ENCODE measurements at places on chromosomes 5 and 9.

GRCh38 chr5:120225524-120225923, 238.6 kb upstream of the PRR16 start:
- DNase-seq, result no peak

GRCh38 chr5:139462586-139463276, at the start of gene ECSCR:
Gene ECSCR, minus strand, starts transcription at chr5:139462743. Its CDS starts 73 bp downstream, at chr5:139462670.
- no peak for DNase-seq

- DNase-seq, result no peak
Measured at GRCh38 chr5:109971968-109972367, 282.2 kb downstream of the MAN2A1 start.

GRCh38 chr5:156361436-156362109, 34.6 kb downstream of the SGCD start:
- no peak for DNase-seq

- no peak for DNase-seq
Measured at GRCh38 chr9:81777482-81777881, 88.1 kb upstream of the TLE1 start.

GRCh38 chr5:74179701-74180100, 460.8 kb downstream of the ENC1 start:
- no peak for DNase-seq

GRCh38 chr5:4191703-4192102, 596.1 kb downstream of the IRX1 start:
- no peak for DNase-seq

DNA sequence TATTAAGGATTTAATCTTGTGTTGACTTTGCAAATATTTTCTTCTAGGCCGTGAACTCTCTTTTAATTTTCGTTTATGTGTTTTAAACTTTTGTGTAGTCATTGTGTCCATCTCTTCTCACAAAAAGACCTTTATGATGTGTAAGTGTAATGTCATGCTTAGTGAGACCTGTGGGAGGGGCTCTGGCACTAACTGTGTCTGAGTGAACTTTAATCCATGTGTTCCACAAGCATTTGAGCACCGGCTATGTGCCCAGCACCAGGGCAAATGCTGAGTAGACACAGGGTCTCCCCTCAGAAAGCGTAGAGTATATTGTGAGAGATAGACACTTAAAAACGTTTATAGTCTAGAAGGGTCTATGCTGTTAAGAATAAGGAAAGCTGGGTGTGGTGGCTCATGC, 272.6 kb upstream of the TUT7 start:
- no peak for DNase-seq

- DNase-seq, result no peak
Measured at GRCh38 chr5:111144352-111144930, 52.3 kb downstream of the WDR36 start.

- no peak for DNase-seq
Measured at GRCh38 chr5:82863266-82863665, 213.9 kb downstream of the TMEM167A start.

DNA sequence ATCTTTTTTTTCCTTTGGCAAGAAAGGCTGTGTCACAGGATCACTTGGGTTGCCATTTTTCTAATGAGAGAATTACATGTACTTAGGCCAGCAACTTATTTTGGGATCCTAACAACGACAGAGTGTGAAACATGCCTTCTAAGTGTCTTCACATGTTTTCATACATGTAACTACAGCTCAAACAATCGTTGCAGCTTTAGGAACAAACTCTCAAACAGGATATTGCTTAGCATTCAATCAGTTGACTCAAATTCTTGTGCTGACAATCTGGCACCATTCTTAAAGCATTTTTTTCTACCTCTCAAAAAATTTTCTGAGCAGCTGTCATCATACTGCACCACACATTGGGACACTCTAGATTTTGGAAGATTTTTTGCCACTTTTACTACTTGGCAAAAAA, 435.5 kb downstream of the HINT1 start:
- no peak for DNase-seq

DNA sequence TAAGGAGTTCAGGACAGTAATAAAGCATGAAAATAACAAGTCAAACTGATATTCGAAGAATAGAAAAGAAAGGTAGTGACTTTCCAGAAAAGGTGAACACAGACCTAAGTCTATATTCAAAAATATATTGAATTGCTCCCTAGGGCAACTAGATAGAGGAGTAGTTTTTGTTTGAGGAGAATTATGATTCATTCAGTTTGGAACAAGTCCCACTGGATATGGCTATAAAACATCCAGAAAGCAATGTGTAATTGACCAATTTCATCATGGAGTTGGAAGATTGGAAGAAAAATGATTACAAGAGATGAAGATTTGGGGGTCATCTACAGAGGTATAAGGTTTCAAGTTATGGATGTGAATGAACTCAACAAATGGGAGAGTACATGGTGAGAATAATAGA, 117.5 kb upstream of the ZNF462 start:
- no peak for DNase-seq

GRCh38 chr5:137142346-137142745, 356.8 kb downstream of the SPOCK1 start:
- no peak for DNase-seq

- no peak for DNase-seq
Measured at GRCh38 chr9:116154976-116155697, 1.5 kb downstream of the PAPPA start.

GRCh38 chr5:56228631-56229030, 4.5 kb downstream of the ANKRD55 start:
- no peak for DNase-seq

DNA sequence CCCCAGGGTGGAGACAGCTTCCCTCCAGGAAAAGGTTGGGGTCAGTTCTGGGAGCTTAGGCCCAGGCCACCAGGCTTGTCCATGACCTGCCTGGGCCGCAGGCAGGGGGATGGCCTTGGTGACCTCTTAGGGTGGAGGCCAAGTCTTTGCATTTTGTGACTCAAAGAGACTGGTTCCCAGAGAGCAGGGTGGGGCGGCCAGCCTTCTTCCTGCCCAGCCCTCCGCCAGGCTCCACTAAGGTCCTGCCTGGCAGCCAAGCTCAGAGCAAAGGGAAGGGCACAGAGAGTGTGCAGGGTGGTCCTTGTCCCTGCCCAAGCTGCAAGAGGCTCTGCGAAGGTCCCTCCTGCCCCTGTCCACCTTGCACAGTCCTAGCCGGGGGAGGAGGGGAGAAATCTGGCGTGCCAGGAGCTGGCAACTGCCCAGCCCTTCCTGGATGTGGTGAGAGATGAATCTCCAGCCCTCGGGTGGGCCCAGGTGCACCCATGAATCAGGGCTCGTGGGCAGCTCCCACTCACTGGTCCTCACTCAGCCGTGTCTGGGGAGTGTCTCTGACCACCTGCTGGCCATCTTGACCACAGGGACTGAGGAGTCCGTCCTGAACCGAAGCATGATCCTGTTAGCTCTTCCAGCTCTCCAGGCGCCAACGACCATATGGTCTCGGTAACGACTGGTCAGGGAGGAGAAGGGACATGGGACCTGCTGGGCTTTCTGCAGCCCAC, 2.3 kb upstream of the PTGDS start:
- no peak for DNase-seq

GRCh38 chr5:79536193-79536906, 22.4 kb upstream of the HOMER1 start:
- no peak for DNase-seq

DNA sequence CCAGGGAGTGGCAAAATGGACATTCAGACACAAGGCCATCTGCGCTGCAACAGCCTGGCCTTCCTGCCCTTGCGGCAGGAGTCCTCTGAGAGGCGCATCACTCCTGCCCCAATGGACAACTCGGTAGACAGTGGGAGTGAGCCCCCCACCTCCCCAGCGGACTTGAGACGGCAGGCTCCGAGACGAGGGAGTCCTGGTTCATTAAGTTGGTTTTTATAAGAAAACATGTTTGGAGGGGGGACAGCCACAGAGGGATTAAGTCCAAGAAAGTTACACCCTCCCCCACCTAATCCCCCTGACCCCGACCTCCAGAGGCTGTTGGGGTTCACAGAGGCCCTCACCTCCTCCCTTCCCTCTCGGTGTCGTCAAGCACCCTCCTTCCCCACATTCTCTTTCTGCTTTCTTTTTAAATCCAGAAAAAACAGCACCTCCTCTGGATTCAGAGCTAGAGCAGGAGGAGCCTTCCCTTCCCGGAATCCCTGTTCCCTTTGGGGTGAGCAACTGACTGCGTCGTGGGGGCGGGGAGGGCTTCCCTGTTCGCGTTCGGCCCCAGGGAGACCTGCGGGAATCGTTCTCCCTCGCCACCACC, 1.8 kb upstream of the EGR1 start:
- no peak for DNase-seq

DNA sequence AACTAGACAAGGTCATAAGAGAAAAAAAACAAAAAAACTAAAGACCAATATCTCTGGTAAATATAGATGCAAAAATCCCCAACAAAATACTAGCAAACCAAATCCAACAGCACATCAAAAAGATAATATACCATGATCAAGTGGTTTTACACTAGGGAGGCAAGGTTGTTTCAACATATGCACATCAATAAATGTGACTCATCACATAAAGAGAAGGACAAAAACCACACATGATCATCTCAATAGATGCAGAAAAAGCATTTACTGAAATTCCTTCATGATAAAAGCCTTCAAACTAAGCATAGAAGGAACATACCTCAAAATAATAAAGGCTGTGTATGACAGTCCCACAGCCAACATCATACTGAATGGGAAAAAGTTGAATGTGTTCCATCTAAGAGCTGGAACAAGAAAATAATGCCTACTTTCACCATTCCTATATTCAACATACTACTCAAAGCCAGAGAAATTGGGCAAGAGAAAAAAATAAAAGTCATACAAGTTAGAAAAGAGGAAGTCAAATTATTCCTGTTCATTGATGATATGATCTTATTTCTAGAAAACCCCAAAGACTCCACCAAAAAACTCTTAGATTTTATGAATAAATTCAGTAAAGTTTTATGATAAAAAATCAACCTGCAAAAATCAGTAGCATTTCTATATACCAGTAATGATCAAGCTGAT, 72.2 kb upstream of the FAM169A start:
- no peak for DNase-seq

DNA sequence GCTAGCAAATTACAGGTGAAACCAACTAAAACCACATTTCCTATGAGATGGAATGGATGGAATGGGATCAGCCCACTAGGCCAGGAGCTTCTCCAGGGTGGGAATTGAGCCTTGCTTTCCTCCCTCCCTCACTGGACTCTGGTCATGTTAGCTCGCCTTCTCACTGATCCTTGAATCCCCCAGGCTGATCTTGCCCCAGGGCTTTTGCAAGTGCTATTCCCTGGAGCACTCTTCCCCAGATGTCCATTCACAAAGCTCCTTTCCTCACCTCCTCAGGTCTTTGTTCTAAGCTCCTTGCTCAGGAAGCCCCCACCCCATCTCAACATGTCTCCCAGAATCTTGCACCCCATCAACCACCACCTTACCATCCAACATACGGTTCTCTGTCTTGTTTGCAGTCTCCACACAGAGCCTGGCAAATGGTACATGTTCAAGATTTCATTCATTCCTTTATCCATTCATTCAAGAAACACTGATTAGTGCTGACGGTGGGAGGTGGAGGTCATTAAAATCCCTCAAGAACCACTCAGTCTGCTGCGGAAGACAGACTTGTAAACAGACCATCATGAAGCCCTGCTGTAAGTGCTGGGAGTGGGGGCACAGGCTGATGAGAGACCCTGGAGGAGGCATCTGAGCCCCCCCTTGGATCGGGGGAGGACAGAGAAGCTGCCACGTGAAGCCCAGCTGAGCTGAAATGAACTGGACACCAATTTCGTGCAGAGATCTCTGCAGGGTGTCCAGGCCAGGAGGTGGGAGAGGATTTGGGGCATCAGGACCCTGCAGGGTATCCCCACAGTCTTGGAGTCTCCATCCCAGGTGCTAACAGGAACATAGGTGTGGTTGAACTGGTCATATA, 141.7 kb downstream of the BARX1 start:
- DNase-seq, result no peak

DNA sequence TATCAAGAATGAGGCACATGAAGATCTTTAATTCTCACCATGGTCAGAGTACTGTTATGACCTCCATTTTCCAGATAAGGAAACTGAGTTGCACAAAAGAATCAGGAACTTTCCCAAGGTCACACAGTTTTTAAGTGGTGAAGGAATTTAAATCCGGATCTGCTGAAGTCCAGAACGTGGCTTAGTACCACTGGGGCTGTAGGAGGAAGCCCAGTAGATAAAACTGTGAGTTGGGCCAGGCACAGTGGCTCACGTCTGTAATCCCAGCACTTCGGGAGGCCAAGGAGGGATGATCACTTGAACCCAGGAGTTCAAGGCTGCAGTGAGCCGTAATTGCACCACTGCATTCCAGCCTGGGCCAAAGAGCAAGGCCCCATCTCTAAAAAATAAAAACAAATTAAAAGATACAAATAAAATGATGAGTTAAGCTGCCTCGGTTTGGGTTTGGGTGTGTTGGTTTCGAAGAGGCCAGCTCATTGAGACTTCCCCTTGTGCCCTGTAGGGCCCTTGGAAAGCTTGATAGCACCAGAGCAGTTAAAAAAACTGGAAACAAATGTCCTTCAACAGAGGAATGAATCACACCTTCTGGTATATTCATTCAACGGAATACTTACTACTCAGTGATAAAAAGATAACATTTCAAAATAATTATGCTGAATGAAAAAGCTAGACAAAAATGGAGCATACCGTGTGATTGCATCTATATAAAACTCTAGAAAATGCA, 20.1 kb downstream of the ATOX1 start:
- DNase-seq, result no peak

- no peak for DNase-seq
Measured at GRCh38 chr5:19169426-19169825, 818.6 kb downstream of the CDH18 start.

GRCh38 chr9:129058965-129059795, 21.7 kb upstream of the DOLPP1 start:
- no peak for DNase-seq

DNA sequence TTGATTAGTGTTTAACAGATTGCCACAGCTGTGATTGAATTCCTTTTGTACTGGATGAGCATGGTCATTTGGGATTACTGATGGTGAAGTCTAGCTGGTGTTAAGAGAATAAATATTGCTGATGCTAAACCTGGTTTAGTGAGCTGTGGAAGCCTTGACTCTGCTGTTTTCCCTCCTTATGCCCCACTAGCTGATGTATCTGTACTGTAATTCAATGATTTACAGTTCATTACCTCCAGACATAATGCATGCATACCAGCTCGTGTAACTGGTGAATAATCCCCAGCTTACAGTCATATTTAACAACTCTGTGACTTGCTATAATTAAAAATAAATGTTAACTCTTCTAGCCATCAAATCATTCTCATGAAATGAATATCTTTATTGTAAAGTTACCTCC, 1.7 kb upstream of the CMYA5 start:
- no peak for DNase-seq
